ENCODE measurements at places on chromosomes 5 and 9.

- DNase-seq, result no peak
These were observed 11.4 kb downstream of the MRRF start for GRCh38 chr9:122276096-122276495.

- DNase-seq, result no peak
These were observed 248.1 kb upstream of the TAS2R1 start for GRCh38 chr5:9878206-9878605.

GRCh38 chr9:125687163-125687863 is 19.7 kb downstream of the MAPKAP1 start:
- no peak for DNase-seq

DNA sequence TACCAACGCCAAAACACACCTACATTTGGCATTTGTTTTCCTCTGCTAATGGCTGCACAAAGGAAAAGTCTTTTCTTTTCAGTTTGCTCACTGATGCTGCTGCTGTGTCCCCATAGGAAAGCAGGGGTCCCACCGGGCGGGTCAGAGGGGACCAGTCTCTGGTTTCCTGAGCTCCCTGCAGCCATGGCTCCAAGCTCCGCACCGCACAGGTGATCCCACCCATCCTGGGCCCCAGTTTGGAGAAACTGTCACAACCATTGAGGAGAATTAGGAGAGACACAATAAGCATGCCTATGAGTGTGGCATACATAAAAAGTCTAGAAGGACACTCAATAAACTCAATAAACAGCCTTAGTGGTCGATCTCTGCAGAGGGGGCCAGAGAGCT is 19.9 kb downstream of the MED10 start:
- DNase-seq, result no peak

GRCh38 chr5:131001507-131001906 is 163.5 kb downstream of the HINT1 start:
- DNase-seq, result no peak

GRCh38 chr9:89923961-89924504 is 319.2 kb downstream of the GADD45G start:
- no peak for DNase-seq

GRCh38 chr5:75993183-75993582 is 90.0 kb upstream of the SV2C start:
- DNase-seq, result no peak

DNA sequence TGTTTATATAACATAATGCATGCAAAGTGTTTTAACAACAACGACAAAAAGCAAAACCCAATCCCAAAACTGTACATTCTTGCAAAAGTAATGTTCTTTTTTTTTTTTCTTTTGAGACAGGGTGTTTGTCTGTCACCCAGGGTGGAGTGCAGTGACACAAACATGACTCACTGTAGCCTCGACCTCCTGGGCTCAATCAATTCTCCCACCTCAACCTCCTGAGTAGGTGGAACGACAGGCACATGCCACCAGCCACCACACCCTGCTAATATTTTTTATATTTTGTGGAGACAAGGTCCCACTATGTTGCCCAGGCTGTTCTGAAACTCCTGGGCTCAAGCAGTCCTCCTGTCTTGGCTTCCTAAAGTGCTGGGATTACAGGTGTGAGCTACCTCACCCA is 13.6 kb upstream of the HAVCR1 start:
- no peak for DNase-seq

DNA sequence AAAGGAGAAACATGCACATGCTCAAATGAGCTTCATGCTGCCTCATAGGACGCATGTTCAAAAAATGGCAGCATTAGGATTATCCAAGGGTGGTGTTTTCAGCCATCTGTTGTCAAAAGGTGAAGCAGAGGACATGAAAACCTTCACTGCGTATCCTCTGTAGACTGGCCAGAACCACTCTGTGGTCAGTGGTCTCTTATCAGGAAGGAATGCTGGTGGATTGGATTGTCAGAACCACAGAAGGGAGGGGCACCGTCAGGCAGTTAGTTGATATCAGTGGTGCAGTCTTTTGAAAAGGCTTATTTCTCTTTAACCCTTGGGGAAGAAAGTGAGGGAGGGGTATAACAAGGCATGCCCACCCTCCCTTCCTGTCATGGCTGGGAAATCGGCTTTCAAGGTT is 100.1 kb downstream of the FBXL7 start:
- no peak for DNase-seq

- peak; percentile 56 for DNase-seq
These were observed 304.6 kb downstream of the PDE4D start for GRCh38 chr5:59588922-59589321.

DNA sequence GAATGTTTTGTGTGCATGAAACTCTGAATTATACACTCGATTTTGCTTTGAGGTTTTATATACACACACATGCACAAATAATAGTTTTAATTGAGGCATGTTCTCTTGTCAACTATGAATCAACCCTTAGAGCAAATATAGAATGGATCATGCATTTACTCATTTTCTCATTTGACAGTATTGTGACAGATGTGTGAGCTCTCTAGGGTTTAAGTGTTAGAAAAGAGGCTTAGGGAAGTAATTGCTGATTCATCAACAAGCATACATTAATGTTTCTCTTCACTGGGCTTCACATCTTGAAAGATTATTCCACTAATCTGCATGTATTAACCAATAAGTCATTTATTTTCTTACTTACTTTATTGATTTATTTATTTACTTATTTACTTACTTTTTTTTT is 1356.8 kb upstream of the ACO1 start:
- no peak for DNase-seq

DNA sequence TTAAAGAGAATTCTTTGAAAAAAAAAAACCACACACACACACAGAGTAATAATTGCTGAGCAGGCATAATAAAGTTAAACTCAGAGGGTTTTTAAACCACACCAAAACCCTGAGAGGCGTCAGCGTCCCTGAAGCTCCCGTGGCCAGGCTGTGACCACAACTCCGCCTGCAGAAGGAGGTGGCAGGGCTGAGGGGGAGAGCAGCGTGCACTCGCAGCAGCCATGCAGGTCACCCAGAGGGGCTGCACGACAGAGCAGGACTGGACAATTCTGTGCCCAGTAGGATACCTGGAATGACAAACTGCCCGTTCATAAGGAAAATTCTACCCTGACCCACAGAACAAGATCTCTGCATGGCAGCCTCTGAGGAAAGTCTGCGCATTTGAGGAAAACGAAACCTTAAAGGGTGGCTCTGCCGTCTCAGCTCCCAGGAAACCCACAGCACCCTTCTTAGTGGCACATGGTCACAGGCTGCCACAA is 44.0 kb downstream of the ROR2 start:
- DNase-seq, result peak; percentile 31

GRCh38 chr5:113493446-113493845 is 5.2 kb upstream of the MCC start:
- DNase-seq, result no peak

DNA sequence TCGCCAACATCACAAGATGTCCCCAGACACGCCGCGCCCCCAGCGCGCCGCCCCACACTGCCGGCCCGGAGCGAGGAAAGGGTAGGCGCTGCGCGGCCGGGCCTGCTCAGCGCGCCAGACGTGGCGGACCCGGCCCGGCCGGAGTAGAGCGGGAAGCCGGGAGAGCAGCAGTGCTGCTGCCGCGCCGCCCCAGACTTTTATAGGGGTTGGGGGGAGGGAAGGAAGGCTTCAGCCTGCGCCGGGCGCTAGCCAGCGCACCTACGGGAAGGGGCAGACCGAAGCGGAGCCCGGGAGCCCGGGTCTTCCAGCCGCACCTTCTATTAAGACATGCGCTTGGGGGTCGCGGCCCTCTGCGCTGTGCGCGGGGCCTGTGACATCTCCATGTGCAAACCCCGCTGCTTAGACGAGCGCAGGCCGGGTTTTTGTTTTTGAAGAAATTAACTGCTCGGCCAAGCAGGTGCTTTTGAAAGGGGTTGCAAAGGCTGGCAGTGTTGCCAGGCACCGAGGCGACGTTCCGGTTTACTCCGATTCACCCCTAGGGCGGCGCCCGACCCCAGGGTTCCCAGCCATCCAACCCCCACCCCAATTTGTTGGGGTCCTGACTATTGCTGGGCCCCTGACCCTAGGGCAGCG is 353 bp upstream of the PAX5 start:
- no peak for DNase-seq

DNA sequence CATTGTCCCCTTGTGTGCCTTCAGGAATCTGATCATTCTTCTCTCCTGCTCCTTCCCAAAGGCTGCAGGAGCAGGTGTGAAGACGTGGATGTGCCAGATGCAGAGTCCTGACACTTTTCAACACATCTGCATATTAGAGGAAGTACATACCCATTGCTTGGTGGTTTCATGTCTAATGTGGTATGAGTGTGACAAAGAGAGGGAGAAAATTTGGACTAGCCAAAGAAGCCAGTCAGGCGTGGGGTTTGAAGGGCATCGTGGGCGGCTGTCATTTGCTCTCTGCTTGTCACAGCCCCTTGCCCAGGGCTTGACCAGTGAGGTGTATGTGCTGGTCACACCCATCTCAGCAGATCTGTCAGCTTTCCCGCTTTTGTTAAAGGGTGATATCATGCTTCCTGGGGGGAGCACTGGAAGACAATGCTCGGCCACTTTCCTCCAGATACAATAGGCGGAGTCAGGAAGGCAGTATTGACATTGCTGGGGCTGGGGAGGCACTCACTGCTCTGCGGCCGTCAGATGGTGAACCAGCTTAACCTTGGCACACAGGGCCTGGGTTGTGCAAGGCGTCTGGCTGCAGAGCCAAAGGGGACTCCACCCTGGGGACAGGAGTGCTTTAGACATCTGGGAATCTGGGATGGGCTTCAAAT is 8.6 kb downstream of the TEK start:
- DNase-seq, result no peak

DNA sequence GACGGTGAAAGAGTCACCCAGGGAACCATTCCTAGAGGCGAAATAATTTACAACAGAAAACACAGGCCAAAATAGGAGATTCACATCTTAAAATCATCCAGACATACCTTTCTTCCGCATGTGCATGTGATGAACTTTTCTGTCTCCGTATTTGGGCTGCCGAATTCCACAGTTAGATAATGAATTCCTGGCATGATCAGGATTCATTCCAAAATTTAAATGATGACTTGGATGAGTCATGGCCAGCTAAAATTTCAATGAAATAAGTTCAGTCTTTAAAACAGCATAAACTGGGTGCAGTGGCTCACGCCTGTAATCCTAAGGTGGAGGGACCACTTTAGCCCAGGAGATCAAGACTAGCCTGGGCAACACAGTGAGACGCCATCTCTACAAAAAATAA is 82.7 kb downstream of the DROSHA start:
- DNase-seq, result peak; percentile 85

DNA sequence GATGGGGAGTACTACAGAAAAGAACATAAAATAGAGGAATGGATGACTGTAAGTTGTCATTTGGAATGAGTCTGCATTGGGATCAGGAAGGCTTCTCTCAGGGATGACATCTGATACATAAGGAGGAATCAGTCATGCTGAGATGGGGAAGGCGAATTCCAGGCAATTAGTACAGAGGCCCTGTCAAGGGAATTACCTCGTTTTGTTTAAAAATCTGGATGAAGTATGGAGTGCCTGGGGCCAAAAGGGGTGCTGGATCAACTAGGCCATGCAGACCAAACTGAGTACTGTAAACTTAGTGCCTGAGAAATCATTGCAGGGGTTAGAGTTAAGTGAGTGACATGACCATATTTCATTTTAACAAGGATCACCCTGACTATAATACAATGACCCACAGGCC is 30.5 kb downstream of the JAKMIP2 start:
- no peak for DNase-seq

- no peak for DNase-seq
These were observed 58.7 kb downstream of the DPYSL3 start for GRCh38 chr5:147451193-147451592.

GRCh38 chr9:122133263-122133983 is 26.2 kb downstream of the NDUFA8 start:
- DNase-seq, result no peak

DNA sequence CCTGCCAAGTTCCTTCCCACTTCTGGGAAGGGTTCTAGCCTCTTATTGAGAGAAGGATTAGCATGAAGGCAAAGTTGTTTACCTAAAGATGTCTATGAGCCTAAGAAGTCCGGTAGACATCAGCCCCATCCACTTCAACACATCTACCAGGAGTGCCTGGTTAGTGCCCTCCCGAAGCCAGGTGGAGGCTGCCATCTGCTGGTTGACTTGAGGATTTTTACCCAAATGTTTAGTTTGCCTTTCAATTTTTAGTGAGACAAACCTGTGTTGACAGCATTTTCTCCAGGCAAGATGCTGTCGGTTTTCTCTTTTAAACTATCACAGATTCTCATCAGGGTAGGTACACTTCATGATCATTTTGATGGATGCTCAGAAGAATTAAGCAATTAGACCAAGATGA is 83.6 kb upstream of the TNFSF8 start:
- DNase-seq, result peak; percentile 73

- DNase-seq, result peak; percentile 50
These were observed 558 bp downstream of the SHROOM1 start for GRCh38 chr5:132829742-132830435.

GRCh38 chr5:56148453-56148971 is 84.6 kb downstream of the ANKRD55 start:
- DNase-seq, result no peak

- DNase-seq, result no peak
These were observed 21.8 kb downstream of the ELOVL7 start for GRCh38 chr5:60822285-60822556.

DNA sequence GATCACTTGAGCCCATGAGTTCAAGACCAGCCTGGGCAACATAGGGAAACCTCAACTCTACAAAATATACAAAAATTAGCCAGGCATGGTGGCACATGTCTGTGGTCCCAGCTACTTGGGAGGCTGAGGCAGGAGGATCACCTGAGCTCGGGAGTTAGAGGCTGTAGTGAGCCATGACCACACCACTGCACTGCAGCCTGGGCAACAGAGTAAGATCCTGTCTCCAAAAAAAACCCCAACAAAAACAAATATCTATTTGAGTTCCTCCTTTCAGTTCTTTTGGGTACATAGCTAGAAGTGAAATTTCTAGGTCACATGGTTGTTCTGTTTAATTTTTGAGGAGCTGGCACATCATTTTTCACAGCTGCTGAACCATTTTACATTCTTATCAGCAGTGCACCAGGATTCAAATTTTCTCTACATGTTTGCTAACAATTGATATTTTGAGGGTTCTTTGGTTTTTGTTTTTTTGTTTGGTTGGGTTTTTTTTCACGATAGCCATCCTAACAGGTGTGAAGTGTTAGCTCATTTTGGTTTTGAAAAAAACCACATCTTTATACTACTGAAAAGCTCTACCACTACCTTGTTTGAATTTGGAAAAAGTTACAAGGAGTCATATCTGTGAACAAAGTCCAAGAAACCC is 176.9 kb upstream of the SLC12A2 start:
- no peak for DNase-seq

DNA sequence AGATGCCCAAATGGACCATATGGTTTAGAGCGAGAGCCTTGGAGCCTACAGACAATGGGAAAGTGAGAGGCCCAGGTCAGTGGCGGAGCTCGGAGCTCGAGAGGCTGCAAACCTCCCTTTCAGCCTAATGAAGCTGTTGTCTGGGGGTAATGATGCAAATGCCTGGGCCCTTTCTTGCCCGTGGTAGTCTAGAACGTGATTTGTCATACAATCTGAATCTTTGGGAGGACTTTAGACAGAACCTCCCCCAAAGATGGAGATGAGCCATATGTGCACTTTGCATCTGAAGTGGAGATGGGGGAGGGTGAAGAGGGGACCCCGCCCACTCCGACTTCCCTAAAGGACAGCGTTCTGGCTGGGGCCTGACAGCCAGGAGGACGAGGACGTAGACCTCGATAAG is 10.3 kb upstream of the NEUROG1 start:
- DNase-seq, result no peak

GRCh38 chr9:99762470-99762869 is 59.2 kb upstream of the NR4A3 start:
- no peak for DNase-seq

Data from fibroblast of skin of right quadriceps (primary cell).